Left forelimb (tissue), 1 donor: ENCODE measurements at places on chromosomes 4 and X.

- DNase-seq, result no peak
These were observed 964 bp downstream of the VEGFC start for GRCh38 chr4:176791591-176792325.

DNA sequence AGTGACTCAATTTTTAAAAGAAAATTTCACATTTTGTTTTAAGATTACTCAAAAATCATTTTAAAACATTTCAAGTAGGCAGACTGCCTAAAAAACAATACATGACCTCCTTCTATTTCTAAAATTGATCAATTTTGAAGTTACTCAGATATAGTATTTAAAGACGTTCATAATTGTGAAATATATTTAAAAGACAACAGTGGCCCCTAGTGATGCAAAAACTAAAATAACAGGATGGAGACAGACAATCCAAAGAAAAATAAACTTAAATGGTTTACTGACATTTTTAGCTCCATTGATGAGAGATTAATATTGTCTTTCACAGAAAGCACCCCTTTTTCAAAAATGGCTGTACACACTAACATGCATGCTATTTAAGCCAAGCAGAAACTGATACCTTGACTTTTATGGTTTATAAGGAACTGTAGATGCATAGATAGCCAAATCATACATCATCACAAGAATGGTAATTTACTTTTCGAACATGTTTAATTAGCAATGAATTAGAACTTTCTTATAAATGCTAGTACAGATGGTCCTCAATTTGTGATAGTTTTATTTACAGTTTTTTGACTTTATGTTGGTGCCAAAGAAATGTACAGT, 69.8 kb upstream of the FAT4 start:
- DNase-seq, result no peak

GRCh38 chr4:175346376-175346775, 428.2 kb downstream of the ADAM29 start:
- DNase-seq, result no peak

DNA sequence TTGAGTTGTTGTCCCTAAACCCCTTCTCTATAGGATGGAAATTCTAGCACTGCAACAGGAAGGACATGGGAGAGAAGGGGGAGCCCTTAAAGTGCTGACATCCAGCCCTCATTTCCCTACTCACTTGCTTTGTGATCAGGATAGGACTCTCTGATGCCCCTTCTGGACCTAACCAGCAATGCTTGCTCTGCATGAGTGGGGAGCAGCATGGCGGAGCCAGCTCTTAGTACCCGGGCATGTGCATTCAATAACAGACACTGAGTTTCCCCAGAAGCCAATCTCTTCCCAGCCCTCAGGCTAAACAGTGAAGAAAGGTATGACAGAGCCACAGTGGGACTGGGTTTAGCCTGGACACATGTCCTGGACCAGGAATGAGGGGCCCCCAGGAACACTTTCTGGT, 14.0 kb downstream of the SOD3 start:
- no peak for DNase-seq

GRCh38 chr4:106652095-106652494, 283.5 kb upstream of the GIMD1 start:
- no peak for DNase-seq

DNA sequence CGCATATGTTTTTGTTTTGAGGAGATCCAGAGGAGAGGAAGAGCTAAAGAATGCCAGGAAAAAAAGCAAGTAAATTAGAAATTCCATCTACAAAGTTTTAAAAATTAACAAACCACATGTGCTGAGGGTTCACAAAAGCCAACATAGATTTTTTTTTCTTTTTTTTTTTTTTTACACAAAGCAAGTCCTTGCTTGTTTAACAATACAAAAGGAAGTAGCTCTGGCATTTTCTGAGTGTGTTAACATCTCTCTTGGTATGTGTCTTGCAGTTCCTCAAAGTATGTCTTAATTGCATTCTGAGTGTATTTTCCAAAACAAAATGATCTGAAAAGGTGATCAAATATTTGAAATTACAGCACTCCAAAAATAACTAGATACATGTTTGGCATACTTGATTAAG, 1682.7 kb upstream of the AGA start:
- DNase-seq, result no peak

DNA sequence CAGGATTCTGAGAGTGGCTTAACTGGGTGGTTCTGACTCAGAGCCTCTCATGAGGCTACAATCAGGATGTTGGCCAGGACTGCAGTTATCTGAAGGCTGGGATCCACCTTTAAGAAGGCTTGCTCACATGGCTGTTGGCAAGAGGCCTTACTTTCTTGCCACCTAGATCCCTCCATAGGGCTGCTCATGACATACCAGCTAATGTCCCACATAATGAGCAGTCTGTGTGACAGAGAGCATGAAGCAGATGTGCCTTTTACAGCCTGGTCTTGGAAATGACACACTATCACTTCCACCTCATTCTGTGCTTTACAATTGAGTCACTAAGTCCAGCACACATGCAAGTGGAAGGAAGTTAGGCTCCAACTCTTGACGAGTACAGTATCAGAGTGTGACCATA, 4.3 kb upstream of the RBM3 start:
- no peak for DNase-seq

GRCh38 chrX:53556868-53557267, 122.7 kb upstream of the HSD17B10 start:
- DNase-seq, result no peak

- no peak for DNase-seq
These were observed 268.1 kb upstream of the SLITRK2 start for GRCh38 chrX:145549496-145549895.

GRCh38 chr4:56469489-56470210, 2.2 kb downstream of the SRP72 start:
- no peak for DNase-seq

GRCh38 chrX:76159453-76159852, 13.4 kb upstream of the PBDC1 start:
- DNase-seq, result no peak

DNA sequence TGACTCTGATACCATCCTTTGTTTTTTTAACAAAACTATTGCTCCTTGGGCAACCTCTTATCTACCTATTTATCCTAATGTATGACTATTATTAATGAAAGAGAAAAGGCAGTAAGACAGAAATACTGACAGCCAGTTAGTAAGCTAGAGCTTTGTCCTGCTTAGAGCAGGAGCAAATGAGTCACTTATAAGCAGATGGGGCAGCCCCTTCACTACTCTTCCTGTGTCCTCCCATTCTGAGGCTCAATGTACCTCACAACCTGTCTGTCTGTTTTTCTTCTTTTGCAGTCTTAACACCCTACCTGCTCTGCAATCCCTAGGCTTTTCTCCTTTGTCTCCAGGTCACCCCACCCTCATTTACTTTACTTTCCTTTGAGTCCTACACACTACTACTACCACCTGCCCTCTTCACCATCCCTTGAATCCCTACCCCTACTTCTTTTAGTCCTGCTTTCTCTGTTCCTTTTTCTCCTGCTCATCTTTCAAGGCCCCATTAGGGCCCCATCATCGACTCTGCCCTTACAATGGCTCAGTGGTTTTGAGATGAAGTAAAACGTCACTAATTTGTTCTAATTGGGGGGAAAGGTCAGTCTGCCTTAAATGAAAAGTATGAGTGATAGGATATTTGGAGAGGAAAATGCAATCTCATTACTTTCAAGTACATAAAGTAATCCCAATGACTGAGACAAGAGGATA, 294.3 kb downstream of the GUCY2F start:
- DNase-seq, result no peak

DNA sequence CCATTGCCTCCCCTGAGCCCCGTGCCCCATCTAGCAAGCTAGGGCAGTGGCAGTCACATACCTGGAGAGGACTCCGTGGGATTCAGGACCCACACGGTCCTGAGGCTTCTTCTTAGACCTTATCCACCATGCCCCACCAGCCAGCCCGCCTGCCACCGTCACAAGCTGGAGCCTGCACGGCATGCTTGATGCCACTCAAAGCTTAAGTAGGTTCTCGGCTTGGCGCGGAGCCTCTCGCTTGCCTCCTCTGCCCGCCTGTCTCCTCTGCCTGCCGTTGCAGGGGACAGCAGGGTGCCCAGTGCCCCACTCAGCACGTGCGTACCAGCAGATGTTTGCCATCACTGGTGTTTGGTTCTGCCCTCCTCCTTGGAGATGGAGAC, 14.1 kb downstream of the PSAPL1 start:
- DNase-seq, result no peak

DNA sequence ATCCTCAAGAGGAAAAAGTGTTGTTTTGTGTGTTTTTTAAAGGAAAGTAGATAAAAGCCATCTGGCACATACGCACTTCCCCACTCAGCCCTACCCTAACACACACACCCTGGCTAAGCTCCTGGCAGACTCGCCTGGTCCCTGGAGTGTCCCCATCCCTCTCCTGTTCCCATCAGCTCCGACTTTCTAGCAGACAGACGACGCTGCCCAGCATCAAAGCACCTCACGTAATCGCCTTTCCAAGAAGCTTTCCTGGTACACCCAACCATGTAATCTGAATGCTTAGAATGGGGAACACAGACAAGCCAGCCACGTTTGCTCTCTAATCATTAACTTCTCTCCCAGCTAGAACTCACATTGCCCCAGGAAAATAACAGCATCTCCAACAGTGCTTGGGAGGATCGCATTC, 116.2 kb downstream of the AFAP1 start:
- DNase-seq, result no peak

DNA sequence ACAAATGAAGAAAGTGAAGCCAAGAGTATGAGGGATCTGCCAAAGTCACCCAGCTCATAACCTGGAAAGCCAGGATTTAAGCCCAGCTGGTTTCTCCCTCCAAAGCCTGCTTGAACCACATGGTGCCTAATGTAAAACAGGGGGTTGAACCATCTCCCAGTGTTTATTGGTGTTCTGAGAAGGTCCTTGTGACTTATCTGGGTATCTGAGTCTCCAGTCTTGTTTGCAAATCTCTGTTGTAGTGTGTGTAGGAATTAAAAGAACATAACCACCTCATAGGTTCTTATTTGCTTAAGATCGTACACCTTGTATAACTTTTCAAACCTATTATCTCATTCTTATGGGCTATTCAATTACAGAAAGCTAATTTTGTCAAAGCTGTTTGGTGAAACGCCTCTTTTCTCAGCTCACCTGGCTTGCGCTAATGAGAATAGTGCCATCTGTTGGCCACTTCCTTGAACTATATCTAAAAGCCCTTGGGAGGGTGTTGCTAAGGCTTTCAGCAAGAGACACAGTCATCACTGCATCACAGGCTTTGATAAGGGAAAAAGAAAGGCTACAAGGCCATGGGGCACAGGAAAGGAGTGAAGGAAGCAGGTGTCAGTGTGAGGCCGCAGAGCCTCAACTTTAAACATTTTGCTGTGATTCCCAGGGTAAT, 34.0 kb downstream of the ETDB start:
- no peak for DNase-seq

- no peak for DNase-seq
These were observed 35.4 kb downstream of the GRXCR1 start for GRCh38 chr4:42927946-42928345.

GRCh38 chr4:137707626-137708025, 175.3 kb upstream of the PCDH18 start:
- DNase-seq, result no peak

- no peak for DNase-seq
These were observed 11.2 kb upstream of the PLAC8 start for GRCh38 chr4:83125738-83126141.

GRCh38 chrX:38038501-38038900, 32.1 kb downstream of the SYTL5 start:
- DNase-seq, result no peak

- no peak for DNase-seq
These were observed 3.2 kb downstream of the ACOX3 start for GRCh38 chr4:8437281-8437680.

DNA sequence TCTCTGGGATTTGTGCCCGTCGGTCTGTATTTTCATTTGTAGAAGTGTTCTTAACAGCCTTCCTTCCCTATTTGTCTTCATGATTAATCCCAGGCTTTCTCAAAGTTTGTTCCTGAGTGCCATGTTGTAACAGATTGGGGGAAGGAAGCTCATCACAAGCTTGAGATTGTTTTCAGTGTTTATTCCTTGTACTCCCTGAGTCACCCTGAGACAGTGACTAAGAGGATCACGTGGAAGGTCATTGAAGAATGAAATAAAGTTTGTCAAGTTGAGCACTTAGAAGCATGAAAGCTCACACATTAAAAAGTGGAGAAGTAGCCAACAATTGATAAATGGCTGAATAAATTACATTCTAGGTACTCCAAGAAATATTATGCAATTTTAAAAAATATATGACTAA, 153.5 kb upstream of the FAM241A start:
- no peak for DNase-seq

GRCh38 chr4:147368948-147369347, 111.9 kb upstream of the EDNRA start:
- DNase-seq, result no peak
